ENCODE measurements at places on chromosomes 7 and 10. TPM values are rescaled to one million over a fixed set of nuclear protein-coding genes. Genes with fewer than 3 reads are reported as not detected.

Gene FFAR4
- 0.18 TPM for polyA plus RNA-seq

- DNase-seq: peak; percentile 32
Measured at GRCh38 chr7:24665564-24666294, 91.5 kb downstream of the GSDME start.

- no peak for DNase-seq
Measured at GRCh38 chr10:132443605-132443982, 46.6 kb downstream of the PWWP2B start.

DNA sequence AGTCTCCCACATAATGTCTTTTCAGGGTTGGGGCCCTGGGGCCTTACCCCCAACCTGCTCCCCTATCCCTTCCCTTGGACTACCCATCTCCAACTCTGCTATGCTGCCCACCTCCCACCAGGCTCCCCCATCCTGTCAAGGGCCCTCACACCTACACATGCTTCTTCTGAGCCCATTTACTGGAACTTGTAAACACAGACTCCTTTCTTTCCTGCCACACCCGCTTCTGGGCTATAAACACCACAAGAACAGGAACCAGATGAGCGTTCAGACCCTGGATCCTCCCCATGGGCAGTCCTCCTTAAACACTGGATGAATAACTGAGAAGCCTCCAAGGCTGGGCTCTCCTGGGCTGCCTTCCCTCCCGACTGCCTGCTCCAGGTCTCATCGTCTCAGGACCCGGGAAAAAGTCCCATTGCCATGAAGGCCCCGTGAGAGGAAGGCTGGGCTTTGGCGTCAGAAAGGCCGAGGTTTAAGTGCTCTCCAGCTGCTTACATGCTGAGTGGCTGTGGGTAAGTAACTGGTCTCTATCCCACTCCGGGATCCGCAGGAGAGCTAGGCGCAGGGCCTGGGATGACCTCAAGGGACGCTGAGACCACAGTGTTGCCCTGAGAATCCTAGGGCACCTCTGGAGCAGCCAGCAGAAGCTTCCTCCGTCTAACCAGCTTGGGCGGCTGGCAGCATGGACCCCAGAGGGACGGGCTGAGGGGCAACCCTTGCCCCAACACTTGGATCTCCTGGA, 15.6 kb upstream of the CRHR2 start:
- no peak for DNase-seq

GRCh38 chr10:103109821-103110220, 83.3 kb downstream of the NT5C2 start:
- DNase-seq: no peak

Measured in right lung (tissue), 10 donors.